ENCODE measurements at places on chromosomes 4 and X.

GRCh38 chr4:66000510-66001117, 330.3 kb upstream of the EPHA5 start:
- DNase-seq: no peak

DNA sequence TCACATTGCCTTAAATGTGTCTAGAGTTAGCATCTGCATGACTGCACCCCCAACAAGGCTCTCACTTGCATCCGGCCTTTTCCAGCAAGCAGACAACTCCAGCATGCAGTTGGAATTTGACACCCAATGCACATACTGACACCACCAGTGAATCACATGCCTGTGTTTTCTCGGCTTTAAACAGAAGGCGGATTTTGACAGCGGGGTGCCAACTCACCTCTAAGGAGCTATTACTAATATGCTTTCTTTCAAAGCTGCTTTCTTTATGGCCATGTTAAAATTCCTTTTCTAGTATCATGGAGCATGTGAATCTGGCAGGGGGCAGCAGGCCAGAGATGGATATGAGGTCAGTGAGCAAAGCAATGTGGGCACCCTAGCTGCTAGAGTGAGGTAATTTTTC, 78.0 kb upstream of the CLNK start:
- no peak for DNase-seq

DNA sequence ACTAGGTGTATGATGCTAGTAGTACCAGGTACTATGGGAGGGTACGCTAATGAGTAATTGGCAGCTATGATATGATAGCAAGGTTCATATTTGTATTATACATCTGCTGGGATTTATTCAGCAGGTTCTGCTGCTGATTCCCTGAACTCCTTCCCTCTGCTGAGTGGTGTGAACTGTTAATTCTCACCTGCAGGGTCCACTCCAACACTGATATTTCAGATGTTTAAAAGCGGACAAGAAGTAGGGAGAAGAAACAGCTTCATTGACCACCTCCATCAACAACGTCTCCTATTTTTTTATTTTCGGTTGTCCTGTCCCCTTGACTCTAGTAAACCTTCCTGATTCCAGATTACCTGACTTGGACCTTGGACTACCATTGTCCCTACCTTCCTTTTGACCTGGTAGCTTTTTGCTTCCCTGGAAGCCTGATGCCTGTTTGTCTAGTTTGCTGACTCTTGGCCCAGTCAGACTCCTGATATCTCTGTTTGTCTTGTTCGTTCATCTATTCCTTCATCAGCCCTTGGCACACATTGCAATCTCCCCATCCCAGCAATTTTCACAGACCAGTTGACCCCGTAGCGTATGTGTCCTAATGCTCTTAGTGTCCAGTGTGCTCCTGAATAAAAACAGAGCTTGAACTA, 34.0 kb upstream of the RNF128 start:
- no peak for DNase-seq

DNA sequence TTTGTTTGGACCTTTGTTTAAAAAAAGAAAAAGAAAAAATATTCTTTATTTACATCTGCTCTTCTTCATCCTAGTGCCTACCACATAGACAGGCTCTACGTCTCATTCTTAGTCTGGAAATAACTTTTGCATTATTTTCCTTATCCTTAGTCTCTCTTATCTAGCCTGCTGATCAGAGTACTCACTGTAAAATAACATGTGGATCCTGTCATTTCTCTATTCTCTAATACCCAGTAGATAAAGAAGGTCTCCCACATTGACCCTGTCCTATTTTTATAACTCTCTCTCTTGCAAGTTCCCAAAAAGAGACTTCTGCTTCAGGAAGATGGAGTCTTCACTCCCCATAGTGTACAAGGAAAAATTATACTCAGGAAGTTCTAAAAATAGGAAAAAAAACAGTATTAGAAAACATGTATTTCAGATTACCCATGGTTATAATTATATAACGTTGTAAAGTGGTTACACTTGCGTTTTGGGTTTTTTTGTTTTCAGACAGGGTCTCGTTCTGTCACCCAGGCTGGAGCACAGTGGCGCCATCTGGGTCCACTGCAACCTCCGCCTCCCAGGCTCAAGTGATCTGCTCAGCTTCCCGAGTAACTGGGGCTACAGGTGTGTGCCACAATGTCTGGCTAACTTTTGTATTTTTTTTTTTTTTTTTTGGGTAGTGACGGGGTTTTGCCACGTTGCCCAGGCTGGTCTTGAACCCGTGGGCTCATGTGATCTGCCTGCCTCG, 23.8 kb downstream of the ZFX start:
- peak; percentile 43 for DNase-seq

DNA sequence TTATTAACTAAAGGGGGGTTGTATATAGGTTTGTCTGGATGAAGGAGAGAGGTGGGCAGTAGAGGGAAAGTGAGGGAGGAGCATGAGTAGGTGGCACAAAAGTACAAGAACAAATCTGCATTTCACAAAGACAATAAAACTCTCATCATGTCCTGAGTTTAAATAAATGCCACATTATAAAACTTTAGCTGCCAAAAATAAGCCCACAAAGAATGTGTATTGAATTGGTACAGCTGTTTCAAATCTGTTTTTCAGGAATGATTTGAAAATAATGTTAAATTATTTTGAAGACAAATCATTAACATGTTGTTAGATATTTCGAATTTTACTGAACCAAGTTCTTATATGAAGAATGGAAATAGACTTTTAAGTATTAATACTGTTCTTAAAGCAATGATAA, 5.8 kb downstream of the CNKSR2 start:
- DNase-seq: no peak

DNA sequence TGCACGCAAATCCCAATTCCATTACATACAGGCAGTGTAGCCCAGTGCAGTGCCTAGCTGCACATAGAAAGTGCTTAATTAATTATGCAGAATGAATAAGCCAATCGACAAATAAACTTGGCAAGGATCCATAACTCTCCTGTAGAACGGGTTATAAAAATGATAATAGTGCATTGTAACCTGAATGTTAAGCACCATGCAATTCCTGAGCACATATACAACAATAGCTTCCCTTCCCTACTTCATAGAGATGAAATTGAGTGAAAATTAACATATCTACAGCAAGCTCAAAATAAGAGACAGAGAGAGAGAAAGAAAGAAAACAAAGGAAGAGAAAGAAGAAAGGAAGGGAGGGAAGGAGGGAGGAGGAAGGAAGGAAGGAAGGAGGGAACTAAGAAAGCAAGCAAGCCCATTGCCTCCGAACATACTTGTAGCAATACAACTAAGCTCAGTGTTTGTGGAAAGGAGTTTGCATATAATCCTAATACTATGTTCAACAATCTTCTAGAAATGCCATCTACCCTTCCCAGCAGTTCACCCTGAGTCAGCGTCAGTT, 1074.0 kb upstream of the LCORL start:
- DNase-seq: no peak

GRCh38 chr4:108106186-108106585, 62.5 kb downstream of the LEF1 start:
- no peak for DNase-seq

GRCh38 chrX:128518508-128518907, 466.3 kb upstream of the ACTRT1 start:
- no peak for DNase-seq

- no peak for DNase-seq
These were observed 424.5 kb downstream of the RPA4 start for GRCh38 chrX:97308171-97308570.

- peak; percentile 75 for DNase-seq
These were observed 3.9 kb downstream of the MAML3 start for GRCh38 chr4:140149846-140150635.

DNA sequence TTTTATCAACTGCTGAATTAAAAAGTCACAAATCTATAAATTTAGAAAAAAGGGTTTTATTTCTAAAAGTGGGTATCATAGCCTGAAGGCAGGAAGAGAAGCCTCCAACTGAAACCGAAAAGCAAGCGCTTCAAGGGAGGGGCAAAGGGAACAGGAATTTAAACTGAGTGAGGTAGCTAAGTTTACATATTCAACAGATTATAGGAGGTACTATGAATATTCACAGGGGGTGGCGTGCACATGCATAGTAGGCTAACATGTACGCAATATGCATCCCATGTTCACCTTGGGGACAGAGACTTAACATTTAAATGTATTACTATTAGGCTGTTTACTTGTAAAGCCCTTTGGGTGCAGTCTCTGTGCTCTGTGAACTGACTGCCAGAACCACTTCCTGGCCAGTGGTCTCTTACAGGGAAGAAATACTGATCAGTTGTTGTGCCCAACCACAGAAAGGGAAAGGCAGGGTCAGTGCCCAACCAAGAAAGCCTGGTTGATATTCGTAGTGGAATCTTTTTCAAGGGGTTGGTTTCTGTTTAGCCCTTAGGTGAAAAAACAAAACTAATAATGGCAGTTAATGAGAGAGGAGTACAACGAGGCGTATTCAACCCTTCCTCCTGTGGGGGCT, 168.7 kb upstream of the GALNTL6 start:
- DNase-seq: peak; percentile 45

- DNase-seq: no peak
These were observed 179.6 kb upstream of the RBPJ start for GRCh38 chr4:26141051-26141721.

- DNase-seq: no peak
These were observed 152.0 kb upstream of the USP9X start for GRCh38 chrX:40933132-40933705.

DNA sequence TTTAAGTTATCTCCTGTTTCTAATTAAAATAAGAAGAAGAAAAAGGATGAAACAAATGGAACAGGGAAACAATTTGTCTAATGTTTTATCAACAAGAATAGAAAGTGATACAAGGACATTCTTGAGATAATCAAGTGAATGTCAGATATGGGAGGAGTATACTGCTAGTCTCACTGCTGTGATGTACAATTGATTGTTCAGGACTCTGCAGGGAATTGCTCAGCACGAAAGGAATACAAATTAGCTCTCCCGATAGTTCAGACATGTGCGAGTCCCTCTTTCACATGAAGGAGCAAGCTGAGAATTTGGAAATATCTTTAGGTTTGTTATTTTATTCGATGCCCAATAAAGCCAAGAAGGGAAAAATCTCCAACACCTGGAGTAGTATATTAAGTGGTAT, 57.3 kb upstream of the FSTL5 start:
- DNase-seq: no peak

DNA sequence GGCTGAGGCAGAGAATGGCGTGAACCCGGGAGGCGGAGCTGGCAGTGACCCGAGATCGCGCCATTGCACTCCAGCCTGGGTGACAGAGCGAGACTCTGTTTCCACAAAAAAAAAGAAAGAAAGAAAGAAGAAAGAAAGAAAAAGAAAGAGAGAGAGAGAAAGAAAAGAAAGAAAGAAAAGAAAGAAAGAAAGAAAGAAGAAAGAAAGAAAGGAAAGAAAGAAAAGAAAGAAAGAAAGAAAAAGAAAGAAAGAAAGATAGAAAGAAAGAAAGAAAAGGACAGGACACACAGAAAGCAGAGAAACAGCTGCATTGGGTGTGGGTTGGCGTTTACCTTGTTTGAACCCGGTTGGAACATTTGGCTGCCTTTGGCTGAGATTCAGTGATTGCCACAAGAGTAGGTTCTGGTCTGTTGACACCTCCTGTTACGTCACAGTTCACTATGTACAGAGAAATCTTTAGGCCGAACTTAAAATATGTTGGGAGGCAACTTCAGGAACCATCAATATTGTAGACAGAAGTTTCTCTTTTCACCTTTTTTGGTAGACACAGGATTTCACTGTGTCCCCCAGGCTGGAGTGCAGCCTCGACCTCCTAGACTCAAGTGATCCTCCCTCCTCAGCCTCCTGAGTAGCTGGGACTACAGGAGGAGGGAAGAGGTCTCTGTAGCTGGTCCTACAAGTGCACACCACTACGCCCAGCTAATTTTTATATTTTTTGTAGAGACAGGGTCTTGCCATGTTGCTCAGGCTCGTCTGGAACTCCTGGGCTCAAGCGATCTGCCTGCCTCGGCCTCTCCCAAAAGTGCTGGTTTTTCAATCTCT, 16.3 kb upstream of the PLCXD1 start:
- no peak for DNase-seq

- DNase-seq: no peak
These were observed 392.3 kb downstream of the PACRGL start for GRCh38 chr4:21092531-21092930.

DNA sequence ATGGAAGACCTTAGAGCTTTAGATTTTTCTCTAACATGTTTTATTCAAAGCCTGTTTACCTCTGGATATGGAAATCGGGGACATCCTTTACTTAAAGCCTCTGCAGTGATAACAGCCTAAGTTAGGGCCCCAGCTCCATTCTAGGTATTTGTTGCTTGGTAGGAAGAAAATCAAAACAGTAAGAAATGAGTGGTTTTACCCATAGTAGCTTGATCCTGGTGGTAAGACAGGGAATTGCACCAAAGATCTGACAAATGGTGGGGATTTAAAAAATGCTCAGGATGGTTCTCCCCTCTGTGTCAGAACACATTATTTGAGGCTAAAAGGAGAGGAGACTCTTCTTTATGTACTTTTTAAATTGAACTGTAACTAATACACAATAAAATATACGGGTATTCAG, 52.4 kb downstream of the AFF2 start:
- DNase-seq: no peak

GRCh38 chrX:77918568-77918967, 8.1 kb downstream of the ATP7A start:
- no peak for DNase-seq

DNA sequence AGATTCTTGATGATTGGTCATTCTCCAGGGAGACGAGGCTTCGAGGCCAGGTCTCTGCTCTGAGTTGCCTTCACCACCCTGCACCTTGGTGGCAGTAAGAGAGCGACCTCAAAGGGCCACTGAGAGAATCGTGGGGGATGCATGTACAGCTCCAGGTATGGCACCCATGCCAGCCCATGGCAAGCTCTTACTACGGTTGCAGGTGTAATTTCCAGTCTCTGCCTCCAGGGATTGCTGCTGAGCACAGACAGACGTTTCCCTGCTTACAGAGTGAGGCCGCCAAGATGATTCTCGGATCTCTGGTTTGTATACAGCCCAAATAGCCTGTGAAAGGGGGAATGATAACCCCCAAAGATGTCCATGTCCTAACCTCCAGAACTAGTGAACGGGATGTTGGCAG, 16.3 kb upstream of the DRD5 start:
- peak; percentile 64 for DNase-seq

- no peak for DNase-seq
These were observed 691.0 kb downstream of the GRID2 start for GRCh38 chr4:92994727-92995126.

- no peak for DNase-seq
These were observed 879.1 kb downstream of the SH3BGRL start for GRCh38 chrX:82081027-82081426.

- DNase-seq: no peak
These were observed 30.0 kb downstream of the ZCCHC12 start for GRCh38 chrX:118853596-118853995.

- no peak for DNase-seq
These were observed 26.1 kb downstream of the RBM46 start for GRCh38 chr4:154807042-154807630.

GRCh38 chr4:87532907-87533306, 3.7 kb upstream of the SPARCL1 start:
- DNase-seq: no peak

- no peak for DNase-seq
These were observed 67.9 kb upstream of the PUDP start for GRCh38 chrX:7215842-7216241.

DNA sequence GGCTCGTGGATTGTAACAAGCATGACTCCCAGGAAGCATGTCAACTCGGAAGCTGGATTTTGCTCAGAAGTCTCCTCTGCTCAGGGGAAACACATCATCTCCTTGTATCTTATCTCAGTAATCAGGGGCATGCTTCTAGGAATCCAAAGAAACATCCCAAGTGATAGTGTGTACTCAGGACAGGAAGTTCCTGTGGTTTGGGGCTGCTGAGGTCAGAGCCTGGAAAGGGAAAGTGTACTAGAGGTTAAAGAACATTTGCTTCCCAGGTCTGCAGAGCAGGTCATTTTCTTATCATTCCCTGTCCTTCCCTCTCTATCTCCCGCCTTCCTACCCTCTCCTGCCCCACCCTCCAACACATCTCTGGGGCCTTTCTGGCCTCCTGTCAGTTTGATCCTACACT, 38.8 kb downstream of the SLC34A2 start:
- no peak for DNase-seq
